ENCODE measurements at places on chromosomes 1 and 21.

- DNase-seq: no peak
These were observed 94.6 kb upstream of the ARHGEF16 start for GRCh38 chr1:3359756-3360440.

GRCh38 chr1:156623946-156624813 is 5.0 kb downstream of the HAPLN2 start:
- no peak for DNase-seq

DNA sequence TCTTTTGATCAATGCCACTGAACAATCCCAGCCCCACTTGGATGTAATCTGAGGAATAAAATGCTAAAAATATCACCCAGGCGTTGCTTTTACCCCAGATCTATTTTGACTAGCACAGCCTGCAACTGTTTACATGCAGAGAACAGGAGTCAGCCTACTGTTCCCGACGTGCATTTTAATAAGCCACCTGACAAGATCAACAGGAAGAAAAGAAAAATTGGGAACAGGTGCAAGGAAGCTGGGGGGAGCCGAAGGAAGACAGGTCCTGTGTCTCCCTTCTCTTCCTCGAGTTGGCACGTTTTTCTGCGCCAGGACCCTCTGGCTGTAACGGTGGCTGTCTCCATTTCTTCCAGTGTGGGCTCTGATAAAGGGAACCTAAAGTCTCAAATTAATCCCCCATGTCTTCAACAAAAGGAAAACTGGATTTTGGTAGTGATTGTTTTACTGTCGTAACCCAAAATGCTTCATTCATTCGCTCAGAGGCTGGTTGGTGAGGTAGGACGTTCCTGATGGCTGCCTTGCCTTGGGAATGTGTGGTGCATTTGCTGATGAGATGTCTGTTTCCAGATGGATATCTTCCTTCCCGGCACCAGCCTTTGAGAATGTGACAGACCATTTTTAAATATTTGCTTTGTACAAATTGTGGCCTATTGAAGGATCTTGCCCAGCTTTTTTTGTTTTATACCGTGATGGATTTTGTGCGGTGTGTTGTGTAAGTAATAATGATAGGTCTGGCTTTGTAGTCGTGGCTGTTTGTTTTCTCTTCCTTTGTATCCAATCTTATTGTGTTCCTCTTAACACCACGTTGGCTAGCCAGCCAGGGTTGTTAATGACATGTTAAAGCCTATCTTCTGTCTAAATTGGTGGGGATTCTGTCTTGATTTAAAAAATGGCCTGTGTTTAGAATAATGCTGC is 117.5 kb downstream of the C1orf21 start:
- DNase-seq: no peak

DNA sequence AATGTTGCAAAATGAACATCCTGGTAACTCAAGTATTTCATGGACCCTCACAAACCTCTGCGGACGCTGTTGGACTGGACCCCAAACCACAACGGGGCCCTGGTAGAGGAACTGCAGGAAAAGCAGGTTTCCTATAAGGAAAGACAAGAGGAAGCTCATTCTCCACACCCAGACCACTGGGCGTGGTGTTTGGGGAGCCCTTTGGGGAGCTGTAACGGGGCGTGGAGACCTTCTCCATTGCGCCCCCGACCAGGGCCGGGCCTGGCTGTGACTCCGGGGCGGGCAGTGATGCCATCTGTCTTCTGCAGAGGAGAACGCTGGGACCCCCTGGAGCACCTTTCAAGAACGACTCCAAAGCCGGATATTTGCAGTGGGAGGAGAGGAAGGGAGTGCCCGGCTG is 30.0 kb upstream of the AGPAT3 start:
- no peak for DNase-seq

GRCh38 chr1:55015731-55016620 is 17.2 kb downstream of the BSND start:
- DNase-seq: no peak
